Central memory CD8-positive, alpha-beta T cell (primary cell): ENCODE measurements at places on chromosomes 12 and 14.
A peak's percentile ranks its signal among the peaks of the same experiment; 100 is the strongest.

DNA sequence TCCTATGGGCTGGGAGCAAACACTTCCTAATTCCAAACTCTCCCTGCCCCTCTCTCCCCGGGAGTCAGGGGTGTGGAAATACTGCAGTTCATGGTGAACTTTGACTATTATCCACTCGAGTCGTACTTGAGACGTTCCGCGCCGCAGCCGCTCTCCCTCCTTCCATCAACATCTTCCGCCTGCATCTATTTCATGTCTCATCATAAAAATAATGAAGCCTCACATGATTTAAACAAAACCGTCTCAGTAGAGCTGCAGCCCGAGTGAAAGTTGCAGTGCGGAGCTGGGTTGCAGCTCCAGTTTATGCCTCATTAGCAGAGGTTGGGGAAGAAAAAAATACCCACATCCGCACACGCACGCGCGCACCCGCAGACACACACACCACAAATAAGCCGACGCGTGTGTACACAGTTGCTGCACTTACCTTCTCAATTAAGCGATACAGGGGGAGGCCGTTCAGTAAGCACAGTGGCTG, 283 bp downstream of the LMO3 start:
- no peaks in the 10 kb centered on the region for H3K4me1 ChIP-seq
- H3K36me3 ChIP-seq = no peaks in the 10 kb centered on the region
- H3K27me3 ChIP-seq = peaks cover 18% of the 10 kb centered on the region
- no peak for DNase-seq

- H3K27me3 ChIP-seq = no peaks in the 10 kb centered on the region
- H3K27ac ChIP-seq = no peak overlapping the region
- no peak for DNase-seq
- no peak overlapping the region for H3K4me3 ChIP-seq
- peaks cover 5% of the 10 kb centered on the region for H3K36me3 ChIP-seq
- H3K4me1 ChIP-seq = peaks cover 17% of the 10 kb centered on the region
These were observed 35.8 kb upstream of the LTBP2 start for GRCh38 chr14:74647678-74648461.

DNA sequence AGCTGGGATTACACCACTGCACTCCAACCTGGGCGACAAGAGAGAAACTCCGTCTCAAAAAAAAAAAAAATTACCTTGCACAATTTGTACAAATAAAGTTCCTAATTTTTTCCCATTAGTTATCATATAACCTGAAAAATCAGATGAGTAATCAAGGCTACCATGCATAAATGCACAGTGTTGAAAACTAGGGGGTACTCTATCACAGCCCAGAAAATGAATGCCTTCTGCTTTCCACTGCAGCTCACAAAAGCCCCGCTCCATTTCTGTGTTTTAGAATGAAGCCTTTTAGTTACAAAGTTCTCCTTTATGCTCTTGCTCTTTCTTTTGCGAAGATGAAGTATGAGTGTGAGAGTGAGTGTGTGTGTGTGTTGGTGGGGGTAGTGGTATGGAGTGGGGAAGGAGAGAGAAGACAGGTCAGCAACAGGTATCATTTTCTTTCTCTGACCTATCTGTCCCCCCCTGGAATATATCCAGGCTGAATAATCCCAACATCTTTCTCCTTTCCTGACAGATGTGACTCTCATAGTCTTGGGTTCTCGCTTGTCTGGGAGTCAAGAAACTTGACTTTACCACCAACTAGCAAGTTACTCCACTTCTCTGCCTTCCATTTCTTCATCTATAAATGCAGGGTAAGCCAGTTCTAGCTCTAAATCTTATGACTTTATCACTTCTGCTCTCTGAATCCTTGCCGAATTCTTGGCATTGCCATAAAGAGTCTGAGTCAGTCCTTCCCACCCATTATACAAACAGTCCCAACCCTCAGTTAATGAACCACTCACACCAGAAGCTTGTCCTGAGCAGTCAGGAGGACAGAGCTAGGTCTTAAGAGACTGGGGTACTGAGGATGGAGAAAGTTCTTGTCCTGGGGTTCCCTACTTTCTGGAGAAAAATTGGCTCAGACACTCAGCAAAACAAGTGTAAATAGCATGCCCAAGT, 16.1 kb downstream of the BIN2 start:
- H3K27me3 ChIP-seq = no peaks in the 10 kb centered on the region
- peak overlapping the region; percentile 74 for H3K27ac ChIP-seq
- peaks cover 54% of the 10 kb centered on the region for H3K4me1 ChIP-seq

GRCh38 chr12:46401662-46402061, 29.1 kb upstream of the SLC38A2 start:
- H3K4me3 ChIP-seq = no peak overlapping the region
- DNase-seq = no peak
- peaks cover 1% of the 10 kb centered on the region for H3K36me3 ChIP-seq
- H3K27me3 ChIP-seq = no peaks in the 10 kb centered on the region
- H3K4me1 ChIP-seq = peaks cover 36% of the 10 kb centered on the region

- peaks cover 24% of the 10 kb centered on the region for H3K4me1 ChIP-seq
- peaks cover 5% of the 10 kb centered on the region for H3K36me3 ChIP-seq
- H3K27ac ChIP-seq = peak overlapping the region; percentile 91
- H3K27me3 ChIP-seq = no peaks in the 10 kb centered on the region
These were observed 389 bp upstream of the CCNB1IP1 start for GRCh38 chr14:20333494-20333841.

- peaks cover 32% of the 10 kb centered on the region for H3K36me3 ChIP-seq
- H3K27me3 ChIP-seq = no peaks in the 10 kb centered on the region
- peak overlapping the region; percentile 89 for H3K4me3 ChIP-seq
- peaks cover 42% of the 10 kb centered on the region for H3K4me1 ChIP-seq
These were observed 414 bp upstream of the CDK17 start for GRCh38 chr12:96400631-96401075.

GRCh38 chr14:37566811-37567371, 28.2 kb downstream of the FOXA1 start:
- no peak overlapping the region for H3K4me3 ChIP-seq
- H3K27me3 ChIP-seq = no peaks in the 10 kb centered on the region
- H3K4me1 ChIP-seq = no peaks in the 10 kb centered on the region

DNA sequence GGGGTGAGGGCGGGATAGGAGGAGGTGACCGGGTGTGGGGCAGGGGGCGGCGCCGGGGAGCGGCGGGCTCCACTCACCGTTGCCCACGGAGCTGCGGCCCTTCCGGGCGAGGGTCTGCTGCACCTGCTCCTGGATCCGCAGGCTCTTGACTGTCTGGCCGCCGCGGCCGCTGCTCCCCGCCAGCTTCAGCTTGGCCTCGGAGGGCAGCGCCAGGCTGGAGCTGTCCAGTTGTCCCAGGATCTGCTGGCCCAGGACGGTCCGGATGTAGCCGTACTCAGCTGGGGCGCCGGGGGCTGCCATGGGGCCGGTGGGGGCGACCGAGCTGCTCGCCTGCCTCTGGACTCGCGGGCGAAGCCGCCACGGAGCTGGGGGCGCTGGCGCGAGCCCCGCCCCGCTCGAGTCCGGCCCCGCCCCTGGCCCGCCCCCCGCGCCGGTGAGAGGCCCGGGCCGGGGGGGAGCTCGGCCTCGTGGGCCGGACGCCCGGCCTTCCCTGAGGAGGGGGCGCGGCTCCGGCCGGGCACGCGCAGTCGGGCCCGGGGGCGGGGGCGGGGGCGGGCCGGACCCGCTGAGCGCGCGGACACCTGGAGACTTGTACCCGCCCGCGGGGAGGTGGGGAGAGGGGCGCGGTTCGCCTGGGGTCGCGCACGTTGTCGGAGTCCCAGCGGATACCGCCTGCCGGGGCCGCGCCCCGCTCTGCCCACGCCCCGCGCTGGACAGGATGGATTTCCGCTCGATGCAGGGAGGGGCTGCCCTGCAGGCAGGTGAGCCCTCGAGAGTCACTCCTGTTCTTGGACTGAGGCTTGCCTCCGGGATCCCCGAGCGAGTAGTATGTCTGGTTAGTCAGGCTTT, at the start of gene PKP2:
PKP2 (minus strand) TSS at position 346 of the 849 bp plus-strand sequence; CDS start at position 300, 46 bp downstream.
- no peak within 1 kb of the TSS for H3K27ac ChIP-seq
- peaks cover 16% of the 10 kb centered on the region for H3K4me1 ChIP-seq
- DNase-seq = no peak
- no peaks in the 10 kb centered on the region for H3K36me3 ChIP-seq

GRCh38 chr12:40157336-40157735, 51.5 kb upstream of the SLC2A13 start:
- H3K27ac ChIP-seq = no peak overlapping the region
- H3K4me3 ChIP-seq = no peak overlapping the region
- H3K4me1 ChIP-seq = no peaks in the 10 kb centered on the region
- H3K36me3 ChIP-seq = peaks cover 1% of the 10 kb centered on the region
- H3K27me3 ChIP-seq = peaks cover 17% of the 10 kb centered on the region
- DNase-seq = no peak

DNA sequence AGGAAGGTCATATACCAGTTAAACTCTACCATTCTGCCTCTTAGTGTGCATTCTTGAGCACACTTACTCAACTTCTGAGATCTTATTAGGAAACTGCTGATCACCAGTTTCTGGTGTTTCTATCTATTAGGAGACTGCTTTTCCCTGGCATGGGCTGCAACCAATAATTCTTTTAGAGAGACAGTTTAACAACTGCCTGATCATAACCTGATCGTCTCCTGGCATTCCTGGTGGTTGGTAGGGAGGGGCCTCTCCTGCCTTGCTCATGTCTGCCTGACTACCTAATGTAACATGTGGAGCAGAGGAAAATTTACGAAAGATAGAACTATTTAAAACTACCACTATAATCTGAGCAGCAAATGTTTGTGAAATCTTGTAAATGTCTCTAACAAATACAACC, 75.3 kb upstream of the MGAT4C start:
- no peak overlapping the region for H3K4me3 ChIP-seq
- no peaks in the 10 kb centered on the region for H3K36me3 ChIP-seq
- no peak overlapping the region for H3K27ac ChIP-seq
- DNase-seq = no peak
- H3K4me1 ChIP-seq = no peaks in the 10 kb centered on the region

GRCh38 chr12:76010732-76011458, 20.7 kb downstream of the PHLDA1 start:
- H3K4me3 ChIP-seq = no peak overlapping the region
- H3K27me3 ChIP-seq = no peaks in the 10 kb centered on the region
- H3K4me1 ChIP-seq = no peaks in the 10 kb centered on the region

DNA sequence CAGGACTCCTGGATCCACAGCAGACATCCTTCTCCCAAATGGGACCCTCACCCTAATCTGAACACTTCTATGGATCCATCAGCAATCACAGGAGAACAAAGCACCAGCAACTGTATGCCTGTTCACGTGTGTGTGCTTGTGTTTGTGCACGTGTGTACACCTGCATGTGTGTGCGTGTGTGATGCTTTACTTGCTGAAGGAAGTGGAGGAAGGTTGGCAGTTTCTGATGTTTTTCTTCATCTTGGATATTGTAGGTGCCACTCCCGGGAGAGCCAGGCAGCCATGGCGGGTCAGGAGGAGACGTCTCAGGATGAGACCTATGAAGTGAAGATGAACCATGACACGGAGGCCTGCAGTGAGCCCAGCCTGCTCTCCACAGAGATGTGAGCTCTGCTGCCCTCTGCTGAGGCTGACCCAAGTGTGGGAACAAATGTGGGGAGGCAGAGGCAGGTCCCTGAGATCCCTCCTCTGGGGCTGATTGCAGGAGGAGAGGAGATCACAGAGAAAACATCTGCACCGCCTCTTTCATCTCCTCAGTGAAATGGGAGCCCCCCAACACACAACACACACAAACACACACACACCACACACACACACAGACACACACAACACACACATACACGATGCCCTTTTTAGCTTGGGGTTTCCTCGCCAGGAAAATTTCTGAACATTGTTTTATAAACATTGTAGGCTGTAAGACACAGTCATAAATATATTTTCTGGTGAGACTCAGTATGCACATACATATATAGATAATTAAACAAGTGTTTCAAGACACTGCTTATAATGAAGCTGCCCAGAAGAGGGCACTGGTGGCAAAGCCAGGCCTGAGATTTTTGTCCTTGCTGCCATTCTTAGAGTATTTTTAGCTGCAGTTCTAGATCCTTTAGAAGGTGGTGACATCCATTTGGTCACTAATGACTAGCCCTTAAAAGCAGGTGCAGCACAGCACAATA, 112.2 kb upstream of the FKBP4 start:
- peak overlapping the region; percentile 98 for H3K27ac ChIP-seq
- DNase-seq = no peak
- no peaks in the 10 kb centered on the region for H3K27me3 ChIP-seq
- peaks cover 23% of the 10 kb centered on the region for H3K4me1 ChIP-seq
- peak overlapping the region; percentile 51 for H3K4me3 ChIP-seq
- peaks cover 10% of the 10 kb centered on the region for H3K36me3 ChIP-seq

DNA sequence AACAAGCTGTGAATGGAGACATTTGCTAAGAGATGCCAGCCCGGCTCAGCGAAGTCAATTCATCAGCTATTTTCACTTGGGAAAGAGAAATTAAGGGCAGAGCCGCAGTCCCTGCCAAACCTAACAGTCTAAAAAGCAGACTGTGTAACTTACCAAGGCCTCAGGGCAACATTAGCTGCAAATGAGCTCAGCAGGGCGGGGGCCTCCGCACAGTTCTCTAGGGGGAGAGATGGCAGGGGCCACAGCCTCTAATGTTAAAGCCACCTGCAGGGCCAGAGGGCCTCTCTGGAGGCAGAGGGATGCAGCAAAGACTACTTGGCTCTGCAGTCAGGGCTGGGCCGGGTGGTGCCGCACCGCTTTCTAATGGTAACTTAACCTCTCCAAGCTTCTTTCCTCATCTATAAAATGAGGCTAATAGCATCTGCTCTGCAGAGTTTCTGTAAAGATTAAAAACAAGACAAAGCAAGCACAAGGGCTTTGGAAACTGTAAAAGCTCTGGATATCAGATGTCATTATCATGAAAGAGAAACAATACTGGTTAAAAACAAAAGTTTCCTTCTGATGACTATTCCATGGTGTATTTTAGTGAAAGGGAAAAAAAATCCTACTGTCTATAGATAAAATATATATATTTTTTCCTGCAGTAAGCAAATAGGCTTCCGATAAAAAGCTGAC, 13.4 kb upstream of the GPRC5A start:
- no peak overlapping the region for H3K27ac ChIP-seq
- H3K4me3 ChIP-seq = no peak overlapping the region
- H3K27me3 ChIP-seq = peaks cover 12% of the 10 kb centered on the region
- H3K4me1 ChIP-seq = peaks cover 6% of the 10 kb centered on the region
- H3K36me3 ChIP-seq = peaks cover 3% of the 10 kb centered on the region

- no peak overlapping the region for H3K27ac ChIP-seq
- no peaks in the 10 kb centered on the region for H3K36me3 ChIP-seq
- no peaks in the 10 kb centered on the region for H3K4me1 ChIP-seq
- H3K4me3 ChIP-seq = no peak overlapping the region
- no peak for DNase-seq
These were observed 75.0 kb upstream of the CCDC60 start for GRCh38 chr12:119259484-119259883.

DNA sequence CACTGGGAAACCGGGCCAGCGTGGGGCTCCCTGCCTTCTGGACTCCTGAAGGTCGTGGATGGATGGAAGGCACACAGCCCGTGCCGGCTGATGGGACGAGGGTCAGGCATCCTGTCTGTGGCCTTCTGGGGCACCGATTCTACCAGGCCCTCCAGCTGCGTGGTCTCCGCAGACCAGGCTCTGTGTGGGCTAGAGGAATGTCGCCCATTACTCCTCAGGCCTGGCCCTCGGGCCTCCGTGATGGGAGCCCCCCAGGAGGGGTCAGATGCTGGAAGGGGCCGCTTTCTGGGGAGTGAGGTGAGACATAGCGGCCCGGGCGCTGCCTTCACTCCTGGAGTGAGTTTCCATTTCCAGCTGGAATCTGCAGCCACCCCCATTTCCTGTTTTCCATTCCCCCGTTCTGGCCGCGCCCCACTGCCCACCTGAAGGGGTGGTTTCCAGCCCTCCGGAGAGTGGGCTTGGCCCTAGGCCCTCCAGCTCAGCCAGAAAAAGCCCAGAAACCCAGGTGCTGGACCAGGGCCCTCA, 26.9 kb downstream of the HIP1R start:
- peaks cover 3% of the 10 kb centered on the region for H3K4me1 ChIP-seq
- H3K27ac ChIP-seq = no peak overlapping the region
- H3K36me3 ChIP-seq = peaks cover 41% of the 10 kb centered on the region
- no peak overlapping the region for H3K4me3 ChIP-seq
- no peaks in the 10 kb centered on the region for H3K27me3 ChIP-seq
- DNase-seq = no peak
